ENCODE measurements at places on chromosomes 7 and 10.

DNA sequence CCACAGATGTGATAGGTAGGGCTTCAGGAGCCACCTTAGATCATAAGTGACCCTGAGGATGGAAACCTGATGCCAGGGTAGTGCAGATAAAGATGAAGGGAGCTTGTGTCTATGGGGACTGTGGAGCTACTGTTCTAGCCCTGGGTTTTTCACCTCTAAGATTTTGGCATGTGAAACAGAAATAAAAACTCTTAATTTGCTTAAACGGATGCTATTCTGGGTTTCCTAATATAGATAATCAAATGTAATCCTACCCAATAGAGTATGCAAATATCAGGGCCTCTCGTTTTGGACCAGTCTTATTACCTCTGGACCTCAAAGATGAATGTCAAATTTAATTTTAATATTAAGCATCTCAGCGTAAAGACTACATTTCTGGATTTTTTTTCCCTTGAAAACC is 49.3 kb downstream of the ABCB4 start:
- no peak for DNase-seq

DNA sequence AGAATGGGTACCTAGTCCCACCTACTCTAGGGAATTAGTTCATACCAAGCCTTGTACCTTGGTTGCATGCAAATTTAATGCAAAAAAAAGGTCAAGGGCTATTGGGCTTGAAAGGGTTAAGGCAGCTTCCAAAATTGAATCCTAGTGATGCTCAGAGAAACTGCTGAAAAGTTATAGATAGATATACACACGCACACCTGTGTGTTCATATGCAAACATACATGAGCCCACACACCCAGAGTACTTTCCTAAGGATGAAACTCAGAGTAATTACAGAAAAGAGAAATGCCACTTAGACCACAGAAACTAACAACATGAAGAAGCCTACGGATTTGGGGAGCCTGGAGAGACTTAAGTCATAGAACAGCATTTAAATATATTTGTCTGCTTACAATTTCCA is 1.5 kb downstream of the SLC25A13 start:
- no peak for DNase-seq

DNA sequence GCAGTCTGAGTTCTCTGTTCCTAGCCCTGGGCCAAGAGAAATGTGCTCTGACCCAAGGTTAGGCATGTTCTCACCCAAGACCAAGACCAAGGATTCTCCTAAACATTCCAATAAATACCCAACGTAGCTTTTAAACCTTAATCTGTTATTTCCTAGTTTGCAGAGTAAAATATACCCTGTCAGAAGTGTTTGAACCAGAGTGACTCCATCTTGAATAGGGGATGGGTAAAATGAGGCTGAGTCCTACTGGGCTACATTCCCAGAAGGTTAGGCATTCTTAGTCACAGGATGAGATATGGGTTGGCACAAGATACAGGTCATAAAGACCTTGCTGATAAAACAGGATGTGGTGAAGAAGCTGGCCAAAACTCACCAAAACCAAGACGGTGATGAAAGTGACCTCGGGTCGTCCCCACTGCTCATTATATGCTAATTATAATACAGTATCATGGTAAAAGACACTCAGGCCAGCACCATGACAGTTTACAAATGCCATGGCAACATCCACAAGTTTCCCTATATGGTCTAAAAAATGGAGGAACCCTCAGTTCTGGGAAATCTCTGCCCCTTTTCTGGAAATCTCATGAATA is 27.7 kb downstream of the PLXNA4 start:
- DNase-seq = no peak

DNA sequence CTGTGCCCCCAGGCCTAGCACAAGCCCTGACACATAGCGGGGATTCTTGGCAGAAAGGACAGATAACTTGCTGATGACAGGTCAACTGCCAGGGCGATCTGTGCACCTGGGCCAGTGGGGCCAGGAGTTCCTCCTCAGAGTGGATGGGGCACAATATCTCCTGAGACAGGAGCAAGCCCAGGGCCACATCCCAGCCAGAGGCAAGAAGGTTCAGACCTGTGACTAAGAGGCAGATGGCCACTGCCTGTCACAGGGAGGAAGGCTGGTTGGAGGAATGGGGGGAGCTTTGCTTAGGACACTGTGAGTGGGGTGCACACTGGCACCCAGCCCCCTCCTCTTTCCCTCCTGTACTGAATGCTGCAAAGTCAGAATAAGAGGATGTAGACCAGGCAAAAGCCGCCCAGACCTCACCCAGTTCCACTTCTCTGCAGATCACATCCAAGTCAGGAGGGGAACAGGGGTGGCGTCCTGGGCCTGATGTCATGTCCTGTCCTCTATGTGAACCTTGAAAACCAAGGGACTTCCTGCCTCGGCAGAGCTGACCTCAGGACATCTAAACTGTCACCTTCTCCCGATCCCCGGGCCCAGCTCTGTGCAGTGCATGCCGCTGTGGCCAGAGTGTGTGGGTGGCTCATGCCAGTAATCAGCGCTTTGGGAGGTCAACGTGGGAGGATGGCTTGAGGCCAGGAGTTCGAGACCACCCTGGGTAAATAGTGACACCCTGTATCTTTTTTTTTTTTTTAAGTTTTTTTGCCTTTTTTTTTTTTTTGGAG is 1.3 kb downstream of the GUSB start:
- DNase-seq = no peak

DNA sequence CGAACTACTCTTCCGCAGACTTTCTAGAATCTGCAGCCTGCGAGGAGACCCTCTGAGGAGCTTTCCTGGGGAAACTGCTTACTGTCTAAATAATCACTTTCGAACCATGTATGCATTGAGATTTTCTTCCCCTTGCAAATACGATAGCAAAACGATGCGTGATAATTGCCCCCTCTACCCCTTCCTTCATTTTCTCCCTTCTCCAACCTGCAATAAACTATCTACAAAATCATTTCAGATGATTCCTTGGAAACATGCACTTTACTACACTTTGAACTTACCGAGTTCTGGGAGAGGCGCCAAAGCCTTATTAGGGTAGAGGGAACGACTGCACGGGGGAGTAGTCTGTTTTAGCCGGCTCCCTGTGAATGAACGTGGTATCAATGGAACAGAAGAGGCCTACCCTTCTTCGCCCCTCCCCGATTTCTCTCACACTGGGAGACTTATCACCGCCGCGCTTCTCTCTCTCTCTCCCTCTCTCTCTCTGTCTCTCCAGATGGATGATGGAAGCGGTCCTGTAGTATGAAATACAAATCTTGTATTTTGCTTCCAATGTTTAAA is at the start of gene FGFBP3:
Gene FGFBP3, minus strand, starts transcription at position 370 of the 561 bp plus-strand sequence. CDS start 517 bp downstream, outside the sequence.
- DNase-seq = peak; percentile 26

DNA sequence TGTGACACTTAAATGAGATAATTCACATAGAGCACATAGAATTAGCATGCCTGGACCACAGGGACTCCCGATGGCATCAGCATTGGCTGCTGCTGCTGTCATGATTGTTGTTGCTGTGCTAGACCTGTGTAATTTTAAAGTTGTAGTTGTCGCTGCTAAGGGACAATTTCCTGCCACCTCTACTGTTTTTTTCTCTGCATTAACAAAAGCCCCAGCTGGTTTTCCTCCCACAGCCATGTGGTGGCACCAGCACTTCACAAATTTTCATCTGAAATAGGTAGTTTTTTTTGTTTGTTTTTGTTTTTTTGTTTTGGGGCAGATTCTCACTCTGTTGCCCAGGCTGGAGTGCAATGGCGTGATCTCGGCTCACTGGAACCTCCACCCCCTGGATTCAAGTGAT is 25.4 kb upstream of the PRXL2A start:
- no peak for DNase-seq

DNA sequence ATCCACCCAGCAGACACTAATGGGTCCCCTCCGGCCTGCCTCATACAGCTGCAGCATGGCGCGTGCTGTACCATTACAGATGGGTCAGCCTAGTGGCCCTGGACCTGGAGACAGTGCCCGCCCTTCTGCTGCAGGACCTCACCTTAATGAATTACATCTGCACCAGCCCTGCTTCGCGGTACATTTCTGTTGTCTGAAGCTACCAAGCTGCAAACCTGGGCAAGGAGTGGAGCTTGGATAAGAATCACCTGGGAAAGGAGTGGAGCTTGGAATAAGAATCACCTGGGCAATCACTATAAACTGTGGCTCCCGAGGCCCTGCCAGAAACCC is 33.0 kb upstream of the EN2 start:
- DNase-seq = no peak

DNA sequence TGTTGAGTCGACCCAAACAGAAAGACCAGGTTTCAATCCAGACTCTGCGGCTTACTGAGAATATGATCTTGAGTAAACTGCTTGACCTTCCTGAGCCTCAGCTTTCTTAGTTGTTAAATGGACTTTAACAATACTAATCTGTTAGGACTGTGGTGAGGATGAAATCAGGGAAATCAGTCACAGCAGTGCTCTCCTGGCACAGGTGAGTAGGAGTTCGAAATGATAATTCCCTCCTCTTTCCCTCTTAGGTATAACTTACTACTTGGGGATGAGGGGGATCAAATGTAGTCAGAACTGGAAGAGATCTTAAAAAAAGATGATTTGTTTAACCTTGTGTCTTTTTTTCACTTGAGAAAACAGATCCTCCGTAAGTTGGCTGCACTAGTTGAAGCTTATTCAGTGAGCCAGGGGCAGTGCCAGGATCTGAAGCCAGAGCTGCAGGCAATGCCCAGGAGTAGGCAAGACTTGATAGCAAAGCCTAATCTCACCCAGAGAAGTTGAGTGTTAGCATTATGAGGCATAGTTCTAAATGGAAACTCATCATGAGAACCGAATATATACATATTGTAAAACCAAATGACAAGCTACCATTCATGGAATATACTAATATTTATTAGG is 1.8 kb upstream of the MAGI2 start:
- no peak for DNase-seq

DNA sequence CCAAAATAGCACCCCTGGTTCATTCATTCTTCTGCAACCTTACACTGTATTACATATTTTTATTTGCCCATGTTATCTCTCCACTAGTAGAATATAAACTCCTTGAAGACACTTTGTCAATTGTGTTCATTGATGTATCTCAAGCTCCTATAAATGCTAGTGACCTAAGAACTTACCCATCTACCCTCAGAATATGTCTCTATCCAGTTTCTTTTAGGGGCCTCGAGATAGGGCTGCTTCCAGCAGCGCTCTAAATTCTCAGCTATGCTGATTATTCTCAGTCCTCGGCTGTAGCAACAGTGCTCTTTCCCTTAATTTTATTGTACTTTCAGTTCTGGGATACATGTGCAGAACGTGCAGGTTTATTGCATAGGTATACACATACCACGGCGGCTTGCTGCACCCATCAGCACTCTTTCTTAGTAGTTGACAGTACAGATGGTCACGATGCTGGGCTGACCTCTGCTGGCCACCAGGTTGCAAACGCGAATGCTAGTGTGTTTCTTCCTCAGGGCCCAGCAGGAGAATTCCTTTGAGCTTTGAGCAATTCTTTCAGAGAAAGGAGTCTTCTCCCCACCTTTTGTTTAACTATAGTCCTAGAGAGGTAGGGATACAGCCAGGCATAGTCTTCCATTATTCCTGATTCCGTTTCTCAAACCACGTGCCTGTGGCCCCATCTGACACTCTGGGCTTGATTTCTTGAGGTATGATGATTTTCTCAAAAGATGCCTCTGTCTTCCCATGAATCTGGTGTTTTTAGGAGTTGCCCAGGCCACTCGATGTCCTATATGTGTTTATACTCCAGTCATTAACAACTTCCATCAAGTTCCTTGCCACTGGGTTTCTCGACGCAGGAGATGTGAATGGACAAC is 49.1 kb upstream of the CDC14C start:
- no peak for DNase-seq
